ENCODE measurements at places on chromosomes 12 and 14.

DNA sequence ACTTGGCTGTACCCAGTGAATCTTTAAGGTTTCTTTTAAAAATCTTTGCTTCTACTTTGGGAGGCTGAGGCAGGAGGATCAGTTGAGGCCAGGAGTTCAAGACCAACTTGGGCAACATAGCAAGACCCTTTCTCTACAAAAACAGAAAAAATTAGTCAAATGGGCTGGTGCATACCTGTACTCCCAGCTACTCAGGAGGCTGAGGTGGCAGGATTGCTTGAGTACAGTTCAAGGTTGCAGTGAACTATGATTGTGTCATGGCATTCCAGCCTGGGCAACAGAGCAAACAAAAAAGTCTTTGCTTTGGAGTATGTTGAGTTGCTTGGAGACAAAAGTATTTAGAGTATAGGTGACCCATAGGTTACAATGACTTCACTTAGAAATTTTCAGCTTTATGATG lies 6.2 kb upstream of the DDX55 start:
- DNase-seq, result no peak

DNA sequence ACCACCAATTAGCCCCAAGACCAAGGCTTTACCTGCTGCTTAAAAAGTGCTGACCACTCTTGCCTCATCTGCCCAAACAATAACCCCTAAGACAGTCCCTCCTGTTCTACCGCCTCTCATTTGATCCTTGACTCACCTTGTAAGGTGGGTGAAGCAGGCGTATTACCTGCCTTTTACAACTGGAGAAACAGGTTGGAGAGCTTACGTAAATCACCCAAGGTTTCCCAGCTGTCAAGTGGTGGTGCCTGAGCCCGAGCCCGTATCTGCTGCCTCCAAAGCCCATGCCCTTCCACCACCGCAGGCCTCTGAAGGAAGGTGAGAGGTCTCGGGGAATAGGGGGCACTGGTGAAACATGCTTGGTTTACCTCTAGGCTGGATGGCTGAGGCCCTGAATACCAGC lies 36.6 kb downstream of the MAX start:
- DNase-seq, result no peak

DNA sequence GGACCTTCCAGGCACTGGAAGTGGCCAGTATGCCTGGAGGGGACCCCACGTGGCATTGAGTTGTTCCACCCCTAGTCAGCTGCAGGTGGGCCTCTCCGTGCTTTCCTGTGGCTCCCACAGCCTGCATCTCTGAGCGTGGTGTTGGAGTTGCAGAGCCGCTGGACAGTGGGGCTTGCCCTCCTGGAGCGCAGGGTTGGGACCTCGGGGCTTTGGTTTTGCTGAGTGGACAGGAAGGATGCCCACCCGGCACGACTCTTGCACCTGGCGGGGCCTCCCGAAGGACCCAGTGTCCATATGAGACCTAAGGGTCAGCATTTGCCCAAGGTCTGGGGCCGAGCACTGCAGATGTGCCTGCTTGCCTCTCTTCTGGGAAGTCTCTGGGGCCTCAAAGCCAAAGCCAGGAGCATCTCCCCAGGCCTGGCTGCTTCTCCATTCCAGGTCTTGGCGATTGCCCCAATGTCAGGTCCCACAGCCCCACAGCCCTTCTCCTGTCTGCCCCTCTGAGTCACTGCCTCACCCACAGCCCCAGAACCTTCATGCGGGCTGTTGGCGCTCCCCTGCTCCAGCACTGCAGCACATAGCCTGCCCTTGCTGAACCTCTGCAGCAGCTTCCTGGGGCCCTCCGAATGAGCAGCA lies 1.5 kb downstream of the PACS2 start:
- DNase-seq, result no peak

DNA sequence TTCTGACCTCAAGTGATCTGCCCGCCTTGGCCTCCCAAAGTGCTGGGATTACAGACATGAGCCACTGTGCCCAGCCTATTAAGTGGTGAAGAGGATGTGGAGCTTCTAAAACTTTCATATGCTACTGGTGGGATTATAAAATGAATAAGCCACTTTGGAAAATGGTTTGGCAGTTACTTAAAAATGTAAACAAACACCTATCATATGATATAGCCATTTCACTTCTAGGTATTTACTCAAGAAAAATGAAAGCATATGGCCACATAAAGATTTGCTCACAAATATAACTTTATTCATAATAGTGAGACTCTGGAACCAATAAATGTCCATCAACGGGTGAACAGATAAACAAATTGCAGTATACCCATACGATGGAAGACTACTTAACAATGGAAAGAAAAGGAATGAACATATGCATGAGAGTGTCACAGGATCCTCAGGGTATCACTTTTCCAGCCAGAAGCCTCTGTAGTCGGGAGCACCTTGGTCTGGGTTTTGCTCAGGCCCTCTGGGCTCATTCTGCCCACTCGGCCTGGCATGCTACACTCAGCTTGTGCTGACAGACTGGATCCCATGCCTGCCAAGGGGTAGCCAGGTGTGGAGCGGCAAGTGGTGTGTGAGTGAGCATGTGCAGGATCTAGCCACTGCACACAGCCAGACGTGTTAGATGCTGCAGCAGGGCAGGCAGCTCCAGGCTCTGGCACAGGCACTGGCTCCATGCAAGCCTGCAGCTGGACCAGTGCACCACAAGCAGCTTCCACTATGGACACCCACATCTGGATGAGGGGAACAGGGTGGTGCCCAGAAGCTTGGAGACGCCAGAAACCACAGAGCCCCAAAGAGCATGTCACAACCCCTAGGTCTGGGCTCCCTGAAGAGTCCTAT lies 213.2 kb upstream of the DIO3 start:
- DNase-seq, result no peak

DNA sequence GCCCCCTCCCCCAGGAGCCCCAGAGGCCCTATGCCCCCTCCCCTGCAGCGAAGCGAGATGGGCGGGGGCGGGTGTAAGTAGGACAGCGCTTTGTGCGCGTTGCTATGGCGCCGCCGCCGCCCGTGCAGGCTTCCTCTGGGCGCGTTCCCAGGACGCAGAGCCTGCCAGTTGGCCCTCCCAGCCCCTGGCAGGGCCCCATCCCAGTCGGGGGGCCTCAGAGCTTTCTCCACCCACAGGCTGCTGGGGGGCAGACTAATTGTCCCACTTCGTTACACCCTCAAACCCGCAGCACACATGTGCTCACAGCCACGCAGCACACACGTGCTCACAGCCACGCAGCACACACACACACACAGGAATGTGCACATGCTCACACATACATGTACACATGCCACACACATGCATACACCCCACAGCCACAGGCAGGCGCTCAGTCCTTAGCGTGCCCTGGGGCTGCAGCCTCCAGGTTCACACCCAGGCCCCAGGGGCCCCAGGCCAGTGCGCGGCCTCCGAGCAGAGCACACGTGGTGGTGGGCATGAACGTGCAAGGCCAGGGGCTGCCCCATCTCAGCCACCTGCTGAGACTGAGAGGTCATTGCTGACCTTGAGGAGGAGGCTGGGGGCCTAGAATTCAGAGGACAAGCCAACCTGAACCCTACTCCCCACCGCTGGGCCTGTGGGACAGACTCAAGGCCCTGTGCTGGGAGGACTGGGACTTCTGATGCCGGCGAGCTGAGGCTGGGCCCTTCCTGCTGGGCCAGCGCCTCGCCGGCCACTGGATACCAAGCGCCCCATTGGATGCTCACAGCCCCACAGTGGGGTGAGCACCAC lies 15.6 kb downstream of the TRMT61A start:
- no peak for DNase-seq

GRCh38 chr12:53811606-53812005 lies 59.8 kb upstream of the CISTR start:
- no peak for DNase-seq

DNA sequence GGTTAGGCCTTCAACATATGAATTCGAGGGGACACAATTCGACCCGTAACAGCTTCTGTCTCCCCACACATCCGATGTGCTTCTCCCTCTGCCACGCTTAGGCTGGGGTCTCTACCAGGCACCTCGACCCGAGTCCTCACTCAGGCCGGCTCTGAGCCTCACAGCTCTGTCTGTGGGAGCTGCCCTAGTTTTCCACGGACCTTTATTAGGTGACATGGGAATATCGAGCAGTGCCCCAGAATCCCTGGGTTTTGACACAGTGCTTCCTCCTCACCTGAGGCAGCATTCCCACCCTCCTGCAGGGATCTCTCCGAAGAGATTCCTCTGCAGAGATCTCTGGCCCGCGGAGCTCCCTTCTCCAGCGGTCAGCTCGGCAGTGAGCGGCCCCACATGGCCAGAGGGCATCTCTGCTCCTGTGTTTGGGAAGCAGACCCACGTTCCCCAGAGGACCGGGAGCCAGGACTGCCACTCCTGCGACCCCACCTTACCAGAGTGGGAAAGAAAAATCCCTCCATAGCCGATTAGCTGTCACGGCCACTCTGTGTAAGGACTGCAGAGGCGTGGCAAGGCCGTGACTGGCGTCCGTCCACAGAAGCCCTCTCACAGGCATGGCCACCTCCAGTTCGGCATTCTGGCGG lies 21.2 kb downstream of the ZBTB42 start:
- no peak for DNase-seq

Measured in stimulated activated CD8-positive, alpha-beta memory T cell treated with anti-CD3 and anti-CD28 coated beads, Interleukin-15, amount 100 ng/mL, for 4 hours (primary cell).